ENCODE measurements at places on chromosomes 11 and 22. TPM values are rescaled to one million over a fixed set of nuclear protein-coding genes. Genes with fewer than 3 reads are reported as not detected.

Gene TPBGL
- total RNA-seq = 0.54 TPM

Gene LDHA
- 894 TPM for total RNA-seq

Gene DNAJB7
- total RNA-seq = not detected

Gene GAB2
- total RNA-seq = 10.0 TPM

Gene OR8D1
- not detected for total RNA-seq

Gene ANGPTL5
- not detected for total RNA-seq
